ENCODE measurements at places on chromosomes 1 and 21.

DNA sequence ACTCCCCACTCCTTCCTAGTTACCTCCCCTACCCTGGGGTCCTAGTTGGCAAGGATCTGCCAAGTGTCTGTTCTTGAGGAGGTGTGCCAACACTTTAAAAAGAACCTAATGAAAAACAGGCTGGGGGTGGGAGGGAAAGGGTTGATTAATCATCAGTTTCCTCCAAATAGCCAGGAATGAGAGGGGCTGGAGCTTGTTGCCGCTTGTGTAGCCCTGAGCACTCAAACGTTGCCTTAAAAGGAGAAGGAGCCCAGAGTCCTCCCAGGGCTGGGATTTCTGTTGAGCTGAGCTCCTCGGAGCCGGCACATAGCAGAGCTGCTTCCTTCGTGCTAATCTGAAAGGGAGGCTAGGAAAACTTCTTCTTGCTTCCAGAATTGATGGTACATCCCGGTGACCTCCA is 15.9 kb downstream of the SHISA4 start:
- DNase-seq = no peak

- DNase-seq = no peak
These were observed 216.2 kb upstream of the SAMSN1 start for GRCh38 chr21:14762327-14762726.

- peak; percentile 48 for DNase-seq
These were observed 26.4 kb downstream of the FOXO6 start for GRCh38 chr1:41387667-41388091.

GRCh38 chr1:177833631-177834030 is 136.2 kb downstream of the SEC16B start:
- no peak for DNase-seq

DNA sequence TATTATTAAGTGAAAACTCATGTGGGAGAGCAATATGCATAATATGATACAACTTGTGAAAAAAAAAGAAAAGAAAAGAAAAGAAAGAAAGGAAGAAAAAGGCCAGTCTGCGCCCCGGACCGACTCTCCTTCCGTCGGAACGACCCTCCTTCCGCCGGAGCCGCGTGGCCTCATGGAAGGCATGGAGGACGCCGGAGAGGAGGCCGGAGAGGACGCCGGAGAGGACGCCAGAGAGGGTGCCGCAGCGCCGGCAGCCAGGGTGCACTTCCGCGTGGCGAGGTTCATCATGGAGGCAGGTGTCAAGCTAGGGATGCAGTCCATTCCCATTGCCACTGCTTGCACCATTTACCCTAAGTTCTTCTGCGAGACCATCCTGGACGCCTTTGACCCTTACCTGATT is 185.9 kb downstream of the NR5A2 start:
- no peak for DNase-seq

DNA sequence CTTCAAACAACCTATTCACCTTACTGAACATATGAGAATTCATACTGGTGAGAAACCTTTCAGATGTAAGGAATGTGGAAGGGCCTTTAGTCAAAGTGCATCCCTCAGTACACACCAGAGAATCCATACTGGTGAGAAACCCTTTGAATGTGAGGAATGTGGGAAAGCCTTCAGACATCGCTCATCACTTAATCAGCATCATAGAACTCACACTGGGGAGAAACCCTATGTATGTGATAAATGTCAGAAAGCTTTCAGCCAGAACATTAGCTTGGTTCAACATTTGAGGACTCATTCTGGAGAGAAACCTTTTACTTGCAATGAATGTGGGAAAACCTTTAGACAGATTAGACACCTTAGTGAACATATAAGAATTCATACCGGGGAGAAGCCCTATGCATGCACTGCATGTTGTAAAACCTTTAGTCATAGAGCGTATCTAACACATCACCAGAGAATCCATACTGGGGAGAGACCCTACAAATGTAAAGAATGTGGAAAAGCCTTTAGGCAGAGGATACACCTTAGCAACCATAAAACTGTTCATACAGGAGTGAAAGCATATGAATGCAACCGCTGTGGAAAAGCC is 13.2 kb upstream of the EXO5 start:
- DNase-seq = no peak

GRCh38 chr1:234499943-234500245 is 20.9 kb upstream of the TARBP1 start:
- DNase-seq = no peak
